ENCODE measurements at places on chromosomes 16 and 17.

DNA sequence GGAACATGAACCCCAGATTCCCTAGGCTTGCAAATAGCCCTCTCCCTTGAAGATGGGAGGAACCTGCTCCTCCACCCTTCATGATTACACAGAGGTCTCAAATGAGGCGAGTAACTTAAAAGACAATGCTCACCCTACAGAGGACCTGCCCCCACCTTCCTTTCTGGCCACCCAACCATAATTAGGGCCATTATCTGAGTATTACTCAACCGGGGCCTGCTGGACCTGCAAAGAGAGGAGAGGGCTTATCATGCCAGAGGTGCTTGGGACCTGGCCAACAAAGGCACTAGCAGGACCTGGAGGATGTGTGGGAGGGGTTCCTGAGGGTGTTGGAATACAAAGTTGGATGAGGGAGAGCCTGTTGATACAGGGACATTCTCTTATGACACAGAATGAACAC lies 42.4 kb downstream of the RNF157 start:
- H3K27me3 ChIP-seq = no peaks in the 10 kb centered on the region
- H3K4me3 ChIP-seq = no peak overlapping the region
- DNase-seq = no peak
- no peaks in the 10 kb centered on the region for H3K4me1 ChIP-seq
- H3K36me3 ChIP-seq = no peaks in the 10 kb centered on the region

DNA sequence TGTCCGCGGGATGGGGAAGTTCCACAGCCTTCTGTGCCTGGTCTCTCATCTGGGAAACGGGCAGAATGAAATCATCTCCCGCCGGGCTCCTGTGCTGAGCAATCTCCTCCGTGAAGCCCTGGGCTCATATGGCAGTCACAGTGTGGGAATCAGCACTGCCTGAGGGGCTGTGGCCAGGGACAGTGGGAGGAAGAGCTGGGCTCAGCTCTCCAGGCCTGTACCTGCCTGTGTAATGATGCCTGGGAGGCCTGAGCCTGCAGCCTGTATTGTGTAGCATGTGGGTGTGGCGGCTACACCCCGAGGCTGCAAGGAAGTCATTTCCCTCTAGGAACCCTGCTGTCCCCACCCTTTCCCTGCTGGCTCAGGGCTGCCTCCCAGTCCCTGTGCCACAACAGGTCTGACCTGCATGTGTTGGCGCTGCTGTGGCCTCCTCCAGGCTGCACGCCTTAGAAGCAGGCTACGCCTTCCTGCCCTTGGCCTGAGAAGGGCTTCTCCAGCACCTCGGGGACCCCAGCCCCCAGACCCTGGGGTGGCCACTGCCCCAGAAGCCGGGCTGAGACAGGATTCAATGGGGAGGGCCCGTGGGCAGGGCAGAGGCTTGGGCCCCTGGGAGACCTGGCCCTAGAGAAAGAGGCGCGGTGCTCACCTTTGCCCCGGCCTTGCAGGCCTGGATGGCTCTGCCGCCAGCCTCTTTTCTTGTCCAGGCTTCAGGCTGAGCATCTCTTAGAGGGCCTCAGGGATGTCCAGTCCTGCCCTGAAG lies 2.1 kb downstream of the ITGB4 start:
- no peak for DNase-seq
- H3K27ac ChIP-seq = no peak overlapping the region
- H3K27me3 ChIP-seq = peaks cover 56% of the 10 kb centered on the region
- no peaks in the 10 kb centered on the region for H3K36me3 ChIP-seq
- H3K4me3 ChIP-seq = no peak overlapping the region
- H3K4me1 ChIP-seq = peaks cover 12% of the 10 kb centered on the region

GRCh38 chr16:28062847-28063521 lies 530 bp downstream of the GSG1L start:
- no peak overlapping the region for H3K4me3 ChIP-seq
- no peak for DNase-seq
- no peak overlapping the region for H3K27ac ChIP-seq

- H3K27ac ChIP-seq = no peak overlapping the region
- no peaks in the 10 kb centered on the region for H3K4me1 ChIP-seq
- no peaks in the 10 kb centered on the region for H3K27me3 ChIP-seq
- no peak for DNase-seq
These were observed 108.2 kb downstream of the BRIP1 start for GRCh38 chr17:61755078-61755477.

DNA sequence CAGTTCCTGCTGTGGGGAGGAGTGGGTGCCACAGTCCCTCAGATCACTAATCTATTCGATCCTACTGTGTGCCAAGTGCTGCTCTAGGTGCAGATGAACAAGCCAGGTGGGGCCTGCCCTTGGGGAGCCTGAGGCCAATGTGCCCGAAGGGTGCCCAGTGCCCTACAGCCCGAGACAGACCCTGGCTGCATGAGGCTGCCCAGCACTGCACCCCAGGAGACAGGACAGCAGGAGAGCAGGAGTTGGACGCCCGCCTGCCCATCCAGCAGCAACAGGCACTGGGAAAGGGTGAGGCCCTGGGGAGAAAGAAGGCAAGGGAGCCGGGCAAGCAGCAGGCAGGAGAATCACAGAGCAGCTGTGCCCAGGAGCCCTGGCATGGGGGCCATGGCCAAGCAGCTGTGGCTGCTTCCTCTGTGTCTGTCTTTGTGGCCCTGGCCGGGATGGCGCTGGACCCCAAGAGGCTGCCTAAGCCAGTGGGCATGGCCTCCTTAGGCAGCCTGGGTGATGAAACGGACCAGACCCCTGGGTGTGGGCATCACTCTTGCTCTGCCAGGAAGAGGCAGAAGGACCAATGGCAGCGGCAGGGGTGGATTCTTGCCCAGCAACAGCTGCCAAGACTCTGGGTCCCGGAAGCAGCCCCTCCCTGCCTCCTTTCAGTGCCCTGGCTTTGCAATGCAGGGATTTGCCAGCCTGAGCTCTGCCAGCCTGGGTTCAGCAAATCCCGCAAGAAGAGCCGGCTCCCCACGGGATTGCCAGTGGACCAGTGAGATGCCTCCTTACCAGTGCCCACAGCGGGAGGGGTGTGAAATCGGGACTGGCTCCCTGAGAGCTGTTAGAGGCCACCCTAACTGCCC lies 179.6 kb upstream of the TNRC6C start:
- no peak overlapping the region for H3K27ac ChIP-seq
- no peaks in the 10 kb centered on the region for H3K36me3 ChIP-seq
- H3K4me3 ChIP-seq = no peak overlapping the region
- no peaks in the 10 kb centered on the region for H3K4me1 ChIP-seq

GRCh38 chr17:82871056-82871775 lies 31.4 kb upstream of the ZNF750 start:
- no peak overlapping the region for H3K4me3 ChIP-seq
- no peak for DNase-seq
- no peak overlapping the region for H3K27ac ChIP-seq
- H3K36me3 ChIP-seq = peaks cover 41% of the 10 kb centered on the region
- no peaks in the 10 kb centered on the region for H3K27me3 ChIP-seq

GRCh38 chr17:75356260-75356937 lies 49.1 kb downstream of the GRB2 start:
- H3K4me3 ChIP-seq = no peak overlapping the region
- H3K27ac ChIP-seq = no peak overlapping the region
- H3K36me3 ChIP-seq = peaks cover 13% of the 10 kb centered on the region
- no peak for DNase-seq

DNA sequence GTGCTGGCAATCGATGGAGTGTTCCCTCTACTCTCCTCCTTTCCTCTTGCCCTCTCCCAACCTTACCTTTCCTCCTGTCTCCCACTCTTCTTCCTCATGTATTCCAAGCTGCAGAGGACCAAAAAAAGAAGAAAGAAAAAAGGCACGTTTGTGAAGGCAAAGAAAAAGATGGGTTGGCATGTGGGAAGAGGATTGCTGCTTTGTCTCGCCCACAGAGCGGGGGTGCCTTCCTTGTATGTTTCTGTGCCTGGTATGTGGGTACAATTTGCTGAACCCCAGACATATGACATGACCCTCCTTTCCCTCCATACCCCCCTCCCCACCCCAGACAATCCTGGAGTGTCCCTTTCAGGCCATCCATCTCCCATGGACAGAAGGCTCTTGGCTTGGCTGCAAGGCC lies 13.1 kb upstream of the CTCF start:
- H3K27me3 ChIP-seq = no peaks in the 10 kb centered on the region
- no peak for DNase-seq
- H3K4me1 ChIP-seq = no peaks in the 10 kb centered on the region
- peaks cover 45% of the 10 kb centered on the region for H3K36me3 ChIP-seq
- H3K27ac ChIP-seq = no peak overlapping the region
- H3K4me3 ChIP-seq = no peak overlapping the region

DNA sequence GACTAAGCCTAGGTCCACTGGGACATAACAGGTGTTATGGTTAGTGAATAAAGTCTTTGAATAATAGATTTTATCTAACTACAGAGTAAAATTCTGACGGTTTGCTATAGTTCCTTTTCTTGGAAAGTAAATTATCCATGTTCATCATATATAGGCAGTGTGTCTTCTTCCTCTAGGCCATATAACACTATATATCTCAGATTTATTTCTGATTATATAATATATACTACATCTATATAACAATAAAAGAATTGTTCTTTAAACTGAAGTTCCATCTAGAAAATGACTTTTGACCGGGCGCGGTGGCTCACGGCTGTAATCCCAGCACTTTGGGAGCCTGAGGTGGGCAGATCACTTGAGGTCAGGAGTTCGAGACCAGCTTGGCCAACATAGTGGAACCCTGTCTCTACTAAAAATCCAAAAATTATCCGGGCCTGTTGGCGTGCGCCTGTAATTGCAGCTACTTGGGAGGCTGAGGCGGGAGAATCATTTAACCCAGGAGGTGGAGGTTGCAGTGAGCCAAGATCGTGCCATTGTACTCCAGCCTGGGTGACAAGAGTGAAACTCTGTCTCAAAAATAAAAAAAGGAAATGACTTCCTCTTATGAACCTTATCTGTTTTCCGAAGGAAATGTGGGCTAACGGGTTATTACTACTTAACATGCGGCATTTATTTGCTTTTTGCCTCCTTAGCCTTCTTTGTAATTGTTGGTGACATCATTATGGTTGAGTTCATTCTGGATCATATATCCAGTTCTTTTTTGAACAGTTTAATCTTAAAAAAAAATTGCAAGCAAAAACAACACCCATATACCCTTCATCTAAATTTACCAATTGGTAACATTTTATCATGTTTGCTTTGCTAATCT lies 29.2 kb downstream of the NOL11 start:
- no peaks in the 10 kb centered on the region for H3K4me1 ChIP-seq
- DNase-seq = no peak
- peaks cover 76% of the 10 kb centered on the region for H3K36me3 ChIP-seq
- 0 out of 2 replicates have a peak, but pooled peaks cover 3% of the 10 kb centered on the region for H3K27me3 ChIP-seq
- H3K27ac ChIP-seq = no peak overlapping the region
- no peak overlapping the region for H3K4me3 ChIP-seq

DNA sequence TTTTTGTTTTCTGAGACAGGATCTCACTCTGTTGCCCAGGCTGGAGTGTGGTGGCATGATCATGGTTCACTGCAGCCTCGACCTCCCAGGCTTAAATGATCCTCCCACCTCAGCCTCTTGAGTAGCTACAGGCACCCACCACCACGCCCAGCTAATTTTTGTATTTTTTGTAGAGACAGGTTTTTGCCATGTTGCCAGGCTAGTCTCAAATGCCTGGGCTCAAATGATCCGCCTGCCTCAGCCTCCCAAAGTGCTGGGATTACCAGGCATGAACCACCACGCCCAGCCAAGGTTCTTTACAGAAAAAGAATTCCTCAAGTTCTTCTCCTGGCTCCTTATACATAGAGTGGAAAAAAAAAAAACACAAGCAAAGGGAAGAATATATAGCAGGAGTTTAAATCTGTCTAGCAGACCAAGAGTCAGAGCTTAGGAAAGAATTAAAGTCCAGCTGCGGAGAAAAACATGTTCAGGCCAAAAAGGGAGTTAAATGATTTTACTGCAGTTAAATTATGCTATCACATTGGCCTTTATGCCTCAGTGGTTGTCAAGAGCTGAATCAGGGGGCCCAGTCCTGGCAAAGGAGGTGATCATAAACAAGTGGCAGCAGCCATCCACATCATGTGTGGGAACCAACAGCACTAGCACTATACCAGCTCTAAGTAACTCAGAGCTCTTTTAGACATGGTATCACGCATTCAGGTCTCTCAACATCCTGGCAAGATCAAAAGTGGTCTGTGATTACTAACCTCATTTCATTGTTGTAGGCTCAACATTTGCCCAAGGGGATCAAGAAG lies 39.3 kb downstream of the LIG3 start:
- no peaks in the 10 kb centered on the region for H3K27me3 ChIP-seq
- no peak for DNase-seq
- H3K4me3 ChIP-seq = no peak overlapping the region
- no peak overlapping the region for H3K27ac ChIP-seq
- H3K36me3 ChIP-seq = peaks cover 32% of the 10 kb centered on the region

GRCh38 chr17:58305626-58306025 lies 23.0 kb downstream of the TSPOAP1 start:
- no peak for DNase-seq
- peaks cover 64% of the 10 kb centered on the region for H3K27me3 ChIP-seq
- no peak overlapping the region for H3K27ac ChIP-seq
- H3K4me3 ChIP-seq = no peak overlapping the region
- no peaks in the 10 kb centered on the region for H3K4me1 ChIP-seq
- no peaks in the 10 kb centered on the region for H3K36me3 ChIP-seq

DNA sequence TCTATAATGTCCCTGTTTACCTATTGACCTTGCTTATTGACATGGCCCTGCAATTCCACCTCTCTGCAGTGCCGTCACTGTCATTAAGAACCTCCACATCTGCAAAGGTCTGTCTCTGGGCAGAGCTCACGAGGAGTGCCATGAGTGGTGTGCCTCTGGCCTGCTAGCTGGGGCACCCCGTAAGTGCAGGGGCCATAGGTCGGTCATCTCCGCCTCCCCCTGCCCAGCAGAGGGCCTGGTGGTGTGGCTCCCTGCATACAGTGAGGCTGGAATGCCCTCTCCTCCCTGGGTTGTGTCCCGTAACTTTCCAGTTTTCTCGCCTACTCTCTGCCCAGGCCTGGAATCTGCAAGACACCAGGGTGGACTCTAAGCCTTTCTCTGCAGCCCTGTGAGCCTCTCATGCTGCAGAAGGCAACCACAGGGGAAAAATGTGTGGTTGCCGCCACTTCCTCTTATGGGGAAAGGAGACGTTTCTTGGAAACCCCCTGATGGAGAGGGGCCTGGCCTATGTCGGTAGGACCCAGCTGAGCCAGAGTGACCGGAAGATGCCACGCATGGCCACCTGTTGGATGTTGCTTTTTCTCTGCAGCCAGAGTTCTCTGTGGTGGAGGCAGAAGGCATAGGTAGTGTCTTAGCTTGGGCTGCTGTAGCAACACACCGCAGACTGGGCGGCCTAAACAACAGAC lies 2.7 kb upstream of the SNX20 start:
- H3K27me3 ChIP-seq = no peaks in the 10 kb centered on the region
- H3K4me3 ChIP-seq = no peak overlapping the region
- no peaks in the 10 kb centered on the region for H3K4me1 ChIP-seq
- no peak overlapping the region for H3K27ac ChIP-seq
- H3K36me3 ChIP-seq = no peaks in the 10 kb centered on the region
